Activated T-cell treated with anti-CD3 and anti-CD28 coated beads for 48 hours (primary cell): ENCODE measurements at places on chromosomes 13 and 19.
A peak's percentile ranks its signal among the peaks of the same experiment; 100 is the strongest.

DNA sequence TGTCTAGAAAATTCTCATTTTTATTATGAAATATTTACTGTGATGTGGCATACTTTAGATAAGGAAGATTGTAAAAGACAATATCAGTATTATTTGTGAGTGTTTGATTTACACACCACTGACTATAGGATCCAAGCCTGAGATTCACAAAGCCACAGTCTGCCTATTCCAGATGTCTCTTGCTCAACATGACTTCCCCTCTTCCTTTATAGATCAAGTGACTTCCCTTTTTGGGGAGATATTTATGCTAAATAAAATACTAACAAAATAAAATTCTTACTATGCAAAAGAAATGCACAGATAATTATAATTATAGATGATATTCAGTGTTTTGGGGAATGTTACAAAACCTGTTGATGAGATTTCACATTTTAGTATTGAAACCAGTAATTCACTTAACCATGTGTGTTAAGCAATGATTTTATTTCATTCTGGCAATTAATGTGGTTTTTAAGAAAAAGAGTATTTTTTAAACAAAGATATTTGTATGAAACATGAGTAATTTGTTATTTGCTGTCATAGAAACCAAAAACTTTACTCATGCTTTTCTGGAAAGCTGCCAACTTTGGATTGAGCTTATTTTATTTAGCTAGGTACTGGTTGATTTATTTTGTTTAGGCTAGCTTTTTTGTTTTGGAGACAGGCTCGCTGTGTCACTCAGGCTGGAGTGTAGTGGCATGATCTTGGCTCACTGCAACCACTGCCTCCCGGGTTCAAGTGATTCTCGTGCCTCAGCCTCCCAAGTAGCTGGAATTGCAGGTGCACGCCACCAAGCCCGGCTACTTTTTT lies 13.7 kb upstream of the GPR183 start:
- no peak for DNase-seq

- DNase-seq, result no peak
These were observed 11.6 kb upstream of the FPR3 start for GRCh38 chr19:51783372-51783771.

GRCh38 chr13:30810801-30811200 lies 75.5 kb downstream of the ALOX5AP start:
- DNase-seq, result no peak

DNA sequence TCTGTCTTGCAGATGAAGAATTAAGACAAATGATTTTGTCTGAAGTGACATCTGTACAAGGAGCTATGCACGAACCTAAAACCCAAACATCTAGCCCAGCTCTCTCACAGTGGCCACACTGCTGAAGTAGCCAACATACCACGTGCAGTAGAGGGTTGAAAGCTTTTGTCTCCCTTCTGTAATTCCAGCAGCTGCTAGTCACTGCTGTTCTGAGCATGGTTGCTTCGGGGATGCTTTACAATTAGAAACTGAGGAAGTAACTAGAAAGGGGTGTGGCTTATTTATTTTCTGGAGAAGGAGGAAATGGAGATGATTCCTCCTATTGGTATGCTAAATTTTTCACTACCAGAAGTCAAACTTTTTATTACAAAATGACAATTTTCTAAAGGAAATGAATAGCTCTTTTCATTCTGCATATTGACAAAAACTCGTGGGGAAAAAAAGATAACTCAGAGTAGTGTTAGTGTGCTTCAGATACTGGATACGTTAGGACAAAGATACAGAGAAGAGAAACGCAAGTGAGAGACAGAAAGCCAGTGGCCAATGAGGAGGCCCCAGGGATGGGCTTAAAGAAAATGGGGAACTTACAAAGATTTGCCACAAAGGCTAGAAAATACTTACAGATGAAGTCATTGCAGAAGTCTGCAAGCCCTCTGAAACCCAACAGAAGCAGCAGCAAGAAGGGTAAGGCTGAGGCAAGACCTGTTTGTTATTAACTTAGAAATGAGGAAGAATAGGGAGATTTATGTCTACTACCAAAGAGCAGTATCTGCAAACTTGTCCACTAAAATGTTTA lies 192.7 kb upstream of the MIR17HG start:
- no peak for DNase-seq

DNA sequence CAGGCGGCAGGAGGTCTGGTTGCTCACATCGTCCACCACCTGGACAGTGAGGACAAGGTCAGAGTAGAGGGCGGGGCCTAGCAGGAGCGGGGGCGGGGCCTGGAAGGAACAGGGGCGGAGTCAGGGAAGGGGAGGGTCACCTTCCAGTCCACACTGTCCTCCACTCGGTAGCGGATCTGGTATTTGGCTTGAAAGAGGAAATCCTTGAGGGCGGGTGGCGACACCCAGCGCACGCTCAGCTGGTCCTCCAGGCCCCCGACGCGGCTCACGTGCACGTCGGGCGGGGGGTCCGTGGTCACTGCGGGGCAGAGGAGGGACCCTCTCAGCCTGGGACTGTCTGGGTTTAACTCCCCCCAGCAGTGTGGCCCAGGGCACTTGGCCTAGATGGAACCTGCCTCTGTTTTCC lies 8.2 kb downstream of the REX1BD start:
- DNase-seq, result no peak

DNA sequence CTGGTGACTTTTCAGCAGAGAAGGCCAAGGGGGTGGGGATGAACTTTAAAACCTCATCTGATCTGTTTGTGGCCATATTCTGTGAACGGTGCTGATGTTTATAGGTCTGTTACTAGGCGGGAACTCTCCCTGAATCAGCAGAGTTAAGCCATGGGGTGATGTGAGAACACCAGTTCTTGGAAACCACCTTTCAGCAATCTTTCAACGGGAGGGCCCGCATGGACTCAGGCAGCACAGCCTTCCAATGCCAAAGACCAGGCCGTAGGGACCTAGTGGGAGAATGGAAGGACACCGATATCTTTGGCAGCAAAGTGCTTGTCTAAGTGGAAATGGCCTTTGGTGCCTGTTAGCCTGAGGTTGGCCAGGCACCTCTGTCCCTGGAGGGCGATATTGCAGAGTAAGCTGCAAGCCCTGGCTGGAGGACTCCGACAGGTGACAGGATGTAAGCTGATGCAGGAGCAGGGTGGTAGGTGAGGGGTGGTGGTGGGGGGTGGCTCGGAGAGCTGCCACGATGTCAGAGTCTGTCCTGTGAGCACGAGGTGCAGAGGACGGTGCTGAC lies 57.0 kb downstream of the ERCC5 start:
- no peak for DNase-seq

DNA sequence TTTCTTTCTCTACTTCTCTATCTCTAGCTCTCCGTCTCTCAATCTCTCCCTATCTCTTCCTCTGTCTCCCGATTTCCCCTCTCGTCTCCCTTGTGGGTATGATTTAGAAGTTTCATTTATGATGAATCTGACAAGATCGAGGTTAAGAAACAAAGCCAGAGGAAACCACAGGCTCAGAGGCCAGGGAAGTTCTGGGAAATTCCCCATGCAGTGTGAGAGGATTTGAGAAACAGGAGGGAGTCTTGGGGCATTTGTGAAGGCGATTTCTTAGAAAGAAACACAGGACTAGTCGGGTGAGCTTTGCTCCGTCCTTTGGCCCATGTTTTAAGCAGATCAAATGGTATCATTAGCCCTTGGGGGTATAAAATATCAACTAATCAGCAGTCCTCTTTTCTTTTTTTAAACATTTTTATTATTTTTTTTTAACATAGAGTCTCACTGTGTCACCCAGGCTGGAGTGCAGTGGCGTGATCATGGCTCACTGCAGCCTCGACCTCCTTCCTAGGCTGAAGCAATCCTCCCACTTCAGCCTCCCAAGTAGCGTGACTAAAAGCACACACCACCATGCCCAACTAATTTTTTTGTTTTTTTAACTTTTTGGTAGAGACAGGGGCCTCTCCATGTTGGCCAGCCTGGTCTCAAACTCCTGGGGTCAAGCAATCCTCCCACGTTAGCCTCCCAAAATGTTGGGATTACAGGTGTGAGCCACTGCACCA lies 25.8 kb downstream of the TNFSF9 start:
- no peak for DNase-seq

GRCh38 chr19:19900139-19900728 lies 512 bp upstream of the ZNF93 start:
- DNase-seq, result no peak

- no peak for DNase-seq
These were observed 3.0 kb downstream of the GADD45GIP1 start for GRCh38 chr19:12953799-12954611.

- no peak for DNase-seq
These were observed 188.7 kb downstream of the TM9SF2 start for GRCh38 chr13:99689955-99690354.

DNA sequence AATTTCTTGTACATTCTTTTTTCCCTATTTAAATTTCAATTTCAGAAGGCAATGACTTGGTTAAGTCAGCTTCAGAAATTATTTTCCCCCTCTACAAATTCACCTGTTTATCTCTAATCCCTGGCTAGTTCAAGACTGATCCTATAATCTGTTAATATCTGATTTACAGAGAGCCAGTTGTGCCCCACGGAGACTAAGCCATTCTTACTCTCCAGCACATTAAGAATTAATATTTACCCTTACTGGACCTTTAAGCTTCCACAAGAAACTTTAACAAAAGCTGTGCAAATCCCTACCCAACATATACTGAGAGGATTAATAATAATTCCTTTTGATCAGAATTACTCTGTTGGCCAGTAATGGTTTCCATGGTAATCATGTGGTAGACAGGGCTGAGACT lies 786.2 kb downstream of the PCDH9 start:
- DNase-seq, result no peak

- no peak for DNase-seq
These were observed 3.8 kb downstream of the MYADM start for GRCh38 chr19:53871454-53871853.

DNA sequence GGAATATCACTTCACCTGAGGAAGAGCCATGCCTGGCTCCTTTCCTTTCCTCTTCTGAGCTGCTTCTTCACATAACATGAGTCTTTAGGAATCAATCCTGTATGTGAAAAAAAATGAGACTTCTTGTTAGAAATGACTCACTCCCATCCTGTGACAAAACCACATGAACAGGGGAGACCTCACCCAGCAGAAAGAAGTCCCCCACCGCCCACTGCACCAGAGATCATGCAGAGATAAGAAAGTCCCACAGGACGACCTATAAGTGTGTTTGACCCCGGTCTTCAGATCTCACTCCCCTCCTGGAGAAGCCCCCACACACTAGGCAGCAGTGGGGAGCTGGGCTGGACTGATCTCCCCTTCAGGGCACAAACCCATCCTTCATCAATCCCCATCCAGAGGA lies 7.8 kb downstream of the ZNF600 start:
- peak; percentile 10 for DNase-seq

DNA sequence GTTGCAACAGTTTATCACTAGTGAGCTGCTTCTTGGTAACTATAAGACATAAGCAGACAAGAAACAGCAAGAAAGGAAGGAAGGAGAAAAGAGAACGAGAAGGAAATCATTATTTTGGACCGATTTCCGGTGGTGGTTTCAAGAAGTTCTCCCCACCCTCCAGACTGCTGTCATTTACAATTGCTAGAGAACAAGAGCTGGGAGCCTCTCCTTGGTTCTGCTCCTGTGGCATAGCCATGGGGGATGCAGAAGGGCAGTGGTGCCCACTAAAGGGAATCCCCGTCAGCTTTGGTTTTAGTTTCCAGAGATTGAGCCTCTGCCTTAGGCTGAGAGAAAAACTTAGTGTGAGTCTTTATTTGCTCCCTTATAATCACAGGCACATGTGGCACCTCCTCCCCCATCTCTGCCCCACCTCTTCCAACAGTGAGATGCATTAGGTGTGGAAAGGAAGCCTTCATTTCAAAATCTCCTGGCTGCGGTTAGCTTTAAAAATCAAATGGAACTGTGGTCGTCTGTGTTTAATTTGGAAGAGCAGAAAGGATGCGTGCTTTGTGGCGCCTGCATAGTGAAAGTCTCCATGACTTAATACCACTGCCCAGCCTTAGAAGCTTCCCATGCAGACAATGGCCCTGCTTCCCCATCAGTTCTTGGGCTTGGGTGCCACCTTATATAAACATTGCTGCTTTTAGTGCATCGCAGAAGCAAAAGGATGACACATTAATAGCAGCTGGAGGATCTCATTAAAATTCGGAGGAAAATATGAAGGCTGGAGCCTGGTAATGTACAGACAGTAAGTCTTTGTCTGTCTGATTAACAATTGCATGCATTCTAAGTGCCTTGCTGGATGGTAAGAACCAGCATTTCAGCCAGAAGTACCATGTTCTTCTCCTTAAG lies 25.0 kb downstream of the LRCH1 start:
- no peak for DNase-seq

DNA sequence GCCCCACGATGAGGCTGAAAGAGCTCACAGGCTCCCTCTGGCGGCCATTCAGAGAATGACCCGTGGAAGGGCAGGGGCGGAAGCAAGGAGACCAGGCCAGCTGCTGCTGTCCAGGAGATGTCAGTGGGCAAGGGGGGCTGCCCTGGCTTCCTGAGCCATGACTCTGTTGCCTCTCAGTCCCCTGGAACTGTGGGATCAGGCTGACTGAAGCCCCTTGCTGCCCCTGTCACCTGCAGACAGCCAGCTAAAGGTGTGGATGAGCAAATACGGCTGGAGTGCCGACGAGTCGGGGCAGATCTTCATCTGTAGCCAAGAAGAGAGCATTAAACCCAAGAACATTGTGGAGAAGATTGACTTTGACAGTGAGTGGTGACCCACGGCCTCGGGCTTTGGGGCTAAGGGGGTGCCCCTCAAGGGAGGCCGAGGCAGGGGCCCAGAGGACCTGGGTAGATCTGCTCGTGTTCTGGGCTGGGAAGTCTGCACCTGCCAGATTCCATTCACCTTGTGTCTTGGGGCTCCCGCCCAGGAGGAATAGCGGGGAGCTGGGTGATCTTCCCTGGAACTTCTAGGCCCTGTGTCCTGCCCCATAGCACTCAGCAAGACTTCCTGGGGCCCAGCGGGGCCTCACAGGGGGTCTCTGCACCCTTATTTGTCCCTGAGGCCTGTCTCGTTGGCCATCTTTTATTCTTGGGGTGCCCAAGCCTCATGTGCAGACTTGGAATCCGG lies 12.5 kb upstream of the ACTN4 start:
- DNase-seq, result peak; percentile 67

GRCh38 chr13:24910502-24911132 lies 146.6 kb downstream of the RNF17 start:
- DNase-seq, result no peak

GRCh38 chr13:107999751-108000150 lies 215.6 kb downstream of the LIG4 start:
- no peak for DNase-seq

- no peak for DNase-seq
These were observed 277.9 kb downstream of the ZNF536 start for GRCh38 chr19:30649934-30650614.

GRCh38 chr19:46924874-46925547 lies 64.2 kb downstream of the ARHGAP35 start:
- no peak for DNase-seq

GRCh38 chr13:45542391-45542790 lies 73.1 kb downstream of the ERICH6B start:
- no peak for DNase-seq

- DNase-seq, result no peak
These were observed 73.7 kb downstream of the UQCRFS1 start for GRCh38 chr19:29139227-29139626.
